ENCODE measurements at places on chromosomes 6 and 20. TPM values are rescaled to one million over a fixed set of nuclear protein-coding genes. Genes with fewer than 3 reads are reported as not detected.

Gene EDN1
- 4.3 TPM for total RNA-seq

Gene IP6K3
- 2.6 TPM for total RNA-seq

Gene BACH2
- total RNA-seq: 4.3 TPM

DNA sequence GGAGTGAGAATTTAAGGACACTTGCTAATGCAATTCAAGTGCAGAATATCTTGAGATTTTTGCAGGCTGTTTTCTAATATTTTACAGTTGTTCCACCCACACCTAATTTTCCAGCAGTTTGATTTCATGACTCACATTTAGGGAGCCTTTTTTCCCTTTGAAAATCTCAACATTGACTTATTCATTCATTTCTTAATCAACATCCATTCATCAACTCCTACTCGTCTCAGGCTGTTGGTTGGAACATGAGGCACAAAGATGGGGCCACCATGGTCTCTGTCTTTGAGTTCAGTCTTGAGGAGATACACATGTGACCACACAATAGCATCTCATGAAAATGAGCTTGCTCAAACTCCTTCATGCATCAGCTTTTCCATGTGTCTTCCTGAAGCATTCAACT is 135.6 kb downstream of the UNC5CL start:
- no peak for DNase-seq

- no peak for DNase-seq
These were observed 171.6 kb downstream of the THBS2 start for GRCh38 chr6:169082093-169082492.

Measured in ureter (tissue), 1 donor.